ENCODE measurements at places on chromosomes 1 and 21. TPM values are rescaled to one million over a fixed set of nuclear protein-coding genes. Genes with fewer than 3 reads are reported as not detected.

GRCh38 chr1:234065794-234066447 lies 161.4 kb downstream of the SLC35F3 start:
- peak; percentile 86 for DNase-seq

GRCh38 chr1:246724731-246725095 lies 504 bp downstream of the SCCPDH start:
- DNase-seq: no peak

The NCAM2 gene
- total RNA-seq: 41.2 TPM

DNA sequence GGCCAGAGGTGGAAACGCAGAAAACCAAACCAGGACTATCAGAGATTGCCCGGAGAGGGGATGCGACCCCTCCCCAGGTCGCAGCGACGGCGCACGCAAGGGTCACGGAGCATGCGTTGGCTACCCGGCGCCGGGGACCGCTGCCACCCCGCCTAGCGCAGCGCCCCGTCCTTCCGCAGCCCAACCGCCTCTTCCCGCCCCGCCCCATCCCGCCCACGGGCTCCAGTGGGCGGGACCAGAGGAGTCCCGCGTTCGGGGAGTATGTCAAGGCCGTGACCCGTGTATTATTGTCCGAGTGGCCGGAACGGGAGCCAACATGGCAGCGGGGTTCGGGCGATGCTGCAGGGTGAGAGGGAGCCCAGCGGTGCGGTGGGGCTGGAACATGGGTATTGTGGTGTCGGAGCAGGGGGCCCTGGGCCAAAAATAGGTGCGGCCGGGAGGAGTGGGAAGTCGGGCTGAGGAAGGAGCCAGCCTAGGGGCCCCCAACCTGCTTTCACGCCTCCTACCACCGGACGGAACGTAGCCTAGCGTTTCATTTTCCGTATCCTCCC lies at the start of gene ACADM:
Gene ACADM, plus strand, starts transcription at position 238 of the 551 bp plus-strand sequence. Its CDS starts 79 bp downstream, at position 317.
- DNase-seq: peak; percentile 91

DNA sequence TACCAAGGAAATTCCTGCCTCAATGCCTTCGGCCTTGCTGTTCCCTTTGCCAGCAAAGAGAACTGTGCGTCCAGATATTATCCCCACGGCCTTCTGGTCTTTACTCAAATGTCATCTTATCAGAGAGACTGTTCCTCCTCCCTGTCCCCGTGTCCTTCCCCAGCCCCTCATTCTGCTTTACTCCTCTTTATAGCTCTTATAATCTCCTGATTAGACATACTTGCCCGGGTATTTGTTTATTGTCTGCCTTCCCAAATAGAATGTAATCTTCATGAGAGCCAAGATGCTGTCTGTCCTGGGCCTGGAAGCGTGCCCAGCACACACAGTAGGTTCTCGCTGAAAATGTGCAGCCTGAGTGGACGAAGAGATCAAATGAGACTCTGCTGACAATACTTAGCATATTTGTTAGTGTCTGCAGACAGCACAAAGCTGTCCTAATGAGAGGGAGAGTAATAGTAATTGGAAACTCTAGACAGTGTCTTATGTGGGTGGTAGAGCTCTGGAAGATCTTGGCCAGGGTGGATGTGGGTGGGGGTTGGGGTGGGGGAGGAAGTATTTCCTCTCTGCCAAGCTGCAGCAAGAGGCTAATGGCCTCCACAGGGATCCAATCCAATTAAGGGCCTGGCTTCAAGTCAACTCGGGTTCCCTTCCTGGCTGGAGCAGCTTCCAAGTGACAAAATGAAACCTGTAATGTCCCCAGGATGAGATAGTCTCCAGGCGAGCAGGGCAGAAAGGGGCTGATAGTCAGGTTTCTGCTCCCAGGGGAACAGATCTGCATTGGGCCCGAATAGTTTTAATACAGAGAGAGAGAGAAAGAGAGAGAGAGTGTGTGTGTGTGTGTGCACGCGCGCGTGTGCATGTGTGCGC lies 9.5 kb upstream of the CLIC4 start:
- peak; percentile 42 for DNase-seq

The FCER1A gene
- total RNA-seq: 3.5 TPM

DNA sequence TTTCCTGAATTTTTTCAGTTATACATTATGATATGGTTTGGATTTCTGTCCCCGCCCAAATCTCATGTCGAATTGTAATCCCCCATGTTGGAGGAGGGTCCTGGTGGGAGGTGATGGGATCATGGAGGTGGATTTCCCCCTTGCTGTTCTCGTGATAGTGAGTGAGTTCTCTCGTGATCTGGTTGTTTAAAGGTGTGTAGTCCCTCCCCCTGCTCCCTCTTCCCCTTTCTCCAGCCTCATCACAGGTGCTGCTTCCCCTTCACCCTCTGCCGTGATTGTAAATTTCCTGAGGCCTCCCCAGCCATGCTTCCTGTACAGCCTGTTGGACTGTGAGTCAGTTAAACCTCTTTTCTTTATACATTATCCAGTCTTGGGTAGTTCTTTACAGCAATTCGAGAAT lies 93.2 kb upstream of the HNRNPU start:
- no peak for DNase-seq

DNA sequence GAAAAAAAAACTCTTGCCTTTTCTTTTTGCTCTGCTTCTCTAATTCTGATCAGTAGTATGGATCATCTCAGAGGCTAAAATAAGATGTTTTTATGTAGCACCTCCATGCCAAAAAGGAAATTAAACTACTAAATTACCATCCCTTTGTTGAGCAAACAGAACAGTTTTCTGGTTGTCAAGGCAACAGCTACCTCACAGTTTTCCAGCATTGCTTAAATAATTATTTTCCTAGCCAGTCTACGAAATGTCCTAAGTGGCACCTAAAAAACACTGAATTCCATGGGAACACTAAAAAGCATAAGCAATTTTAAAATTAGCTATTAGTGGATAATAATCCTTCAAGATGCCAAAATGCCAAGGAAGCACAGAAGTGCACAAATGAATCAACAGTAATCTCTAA lies 61.7 kb downstream of the ARID4B start:
- no peak for DNase-seq

- DNase-seq: no peak
These were observed 59.5 kb upstream of the KDM4A start for GRCh38 chr1:43590388-43590925.
